ENCODE measurements at places on chromosomes 7 and 10.

DNA sequence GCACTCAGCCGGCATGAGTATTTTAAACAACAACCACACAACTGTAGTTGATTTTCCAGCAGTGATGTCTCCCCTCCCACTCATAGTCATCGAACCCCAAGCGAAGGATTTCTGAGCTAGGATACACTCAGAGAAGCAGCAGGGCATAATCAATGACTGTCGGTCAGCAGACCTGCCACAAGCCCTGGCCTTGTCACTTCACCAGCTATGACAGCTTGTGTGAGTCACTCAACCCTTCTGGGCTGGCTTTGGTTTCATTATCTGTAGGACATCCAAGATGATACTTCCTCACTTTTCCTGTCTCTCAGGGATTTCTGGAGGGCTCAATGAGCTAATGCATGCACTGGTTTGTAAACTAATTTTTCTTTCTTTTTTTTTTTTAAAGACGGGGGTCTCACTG is 22.0 kb upstream of the UBE3C start:
- DNase-seq: no peak

DNA sequence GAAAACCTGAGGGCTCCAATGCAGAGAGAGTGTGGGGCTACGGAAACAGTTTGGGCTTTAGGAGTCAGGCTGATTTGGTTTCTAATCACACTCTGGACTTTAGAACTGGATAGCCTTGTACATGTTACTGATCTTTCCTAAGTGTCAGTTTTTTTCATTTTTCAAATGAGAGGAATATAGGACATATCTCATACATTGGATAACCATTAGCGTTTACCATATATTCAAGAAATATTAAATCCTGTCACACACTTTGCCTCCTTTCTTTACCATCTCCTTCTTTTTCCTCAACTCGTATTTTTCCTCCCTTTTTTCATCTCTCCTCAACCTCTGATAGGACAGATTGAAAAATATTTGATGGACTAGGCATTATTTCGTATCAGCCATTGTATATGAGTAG is 885.7 kb downstream of the LRMDA start:
- DNase-seq: no peak

GRCh38 chr7:5348134-5349004 is 65.6 kb downstream of the SLC29A4 start:
- no peak for DNase-seq

- DNase-seq: peak; percentile 23
Measured at GRCh38 chr10:74543276-74543675, 283.1 kb upstream of the KAT6B start.

DNA sequence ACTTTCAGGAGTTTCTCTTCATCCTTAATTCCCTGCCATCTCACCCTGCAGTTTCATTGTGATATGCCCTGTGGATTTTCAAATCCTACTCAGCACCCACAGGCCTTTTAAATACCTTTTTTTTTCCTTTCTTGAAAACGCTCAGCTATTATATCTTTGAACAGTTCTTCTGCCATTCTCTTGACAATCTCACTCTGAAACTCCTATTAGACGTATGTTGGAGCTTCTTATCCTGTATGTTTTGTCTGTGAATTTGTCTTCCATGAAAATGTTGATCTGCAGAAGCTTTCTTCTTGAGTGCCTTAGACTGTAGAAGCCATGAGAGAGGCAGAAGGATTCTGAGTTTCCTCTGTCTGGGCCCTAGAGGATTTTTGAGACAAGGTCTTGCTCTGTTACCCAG is 18.9 kb upstream of the YAE1 start:
- DNase-seq: no peak

DNA sequence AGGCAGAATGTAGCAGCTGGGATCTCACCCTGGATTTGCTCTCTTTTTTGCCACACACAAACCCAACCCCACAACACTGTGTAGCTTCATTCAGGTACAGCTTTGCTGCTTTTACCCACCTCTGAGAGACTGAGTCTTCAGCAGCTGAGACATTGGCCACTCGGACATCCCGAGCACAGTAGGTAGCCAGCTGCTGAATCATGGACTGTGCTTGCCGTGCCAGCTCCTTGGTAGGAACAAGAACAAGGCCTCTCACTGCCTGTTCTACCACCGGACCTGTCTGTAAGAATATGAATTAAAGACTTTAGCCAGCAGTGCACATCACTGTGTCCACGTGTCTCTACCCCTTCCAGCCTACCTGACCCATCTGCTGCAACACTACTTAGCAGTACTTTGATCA is 937 bp downstream of the DDX56 start:
- no peak for DNase-seq

DNA sequence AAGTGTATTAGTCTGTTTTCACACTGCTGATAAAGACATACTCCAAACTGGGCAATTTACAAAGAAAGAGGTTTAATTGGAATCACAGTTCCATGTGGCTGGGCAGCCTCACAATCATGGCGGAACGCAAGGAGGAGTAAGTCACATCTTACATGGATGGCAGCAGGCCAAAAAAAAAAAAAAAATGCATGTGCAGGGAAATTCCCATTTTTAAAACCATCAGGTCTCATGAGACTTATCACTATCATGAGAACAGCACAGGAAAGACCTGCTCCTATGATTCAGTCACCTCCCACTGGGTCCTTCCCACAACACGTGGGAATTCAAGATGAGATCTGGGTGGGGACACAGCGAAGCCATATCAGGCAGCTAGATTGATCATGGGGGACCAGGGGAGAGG is 136.8 kb downstream of the EXOC4 start:
- peak; percentile 8 for DNase-seq

- no peak for DNase-seq
Measured at GRCh38 chr7:27810186-27810585, 70.2 kb downstream of the TAX1BP1 start.

- no peak for DNase-seq
Measured at GRCh38 chr10:47054974-47055373, 143.7 kb downstream of the PTPN20 start.

GRCh38 chr7:22153432-22154142 is 203.4 kb downstream of the RAPGEF5 start:
- DNase-seq: no peak

DNA sequence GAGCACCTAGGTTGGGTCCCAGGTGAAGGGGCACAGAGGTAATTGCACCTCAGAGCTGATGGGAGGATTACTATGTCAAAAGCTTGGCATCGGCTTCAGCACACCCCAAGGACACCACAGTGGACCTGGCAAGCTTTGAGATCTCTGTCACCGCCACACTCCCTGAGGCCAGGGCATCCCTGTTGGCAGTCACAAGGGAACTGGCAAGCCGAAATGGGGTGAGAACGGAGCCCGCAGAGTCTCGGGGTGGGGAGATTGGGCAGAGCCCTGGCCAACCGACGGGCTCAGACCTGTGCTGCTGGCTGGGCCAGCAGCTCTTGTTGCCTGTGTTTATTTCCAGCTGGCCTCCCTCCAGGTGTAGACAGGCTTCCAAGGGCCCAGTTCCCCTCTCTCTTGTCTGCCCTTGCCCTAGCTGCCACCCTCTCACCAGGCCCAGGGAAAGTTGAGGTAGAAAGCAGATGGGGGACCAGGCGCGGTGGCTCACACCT is 2.5 kb downstream of the HSPB1 start:
- no peak for DNase-seq
